GM23338 (cell line): ENCODE measurements at places on chromosomes 3 and 15.
A peak's percentile ranks its signal among the peaks of the same experiment; 100 is the strongest.

DNA sequence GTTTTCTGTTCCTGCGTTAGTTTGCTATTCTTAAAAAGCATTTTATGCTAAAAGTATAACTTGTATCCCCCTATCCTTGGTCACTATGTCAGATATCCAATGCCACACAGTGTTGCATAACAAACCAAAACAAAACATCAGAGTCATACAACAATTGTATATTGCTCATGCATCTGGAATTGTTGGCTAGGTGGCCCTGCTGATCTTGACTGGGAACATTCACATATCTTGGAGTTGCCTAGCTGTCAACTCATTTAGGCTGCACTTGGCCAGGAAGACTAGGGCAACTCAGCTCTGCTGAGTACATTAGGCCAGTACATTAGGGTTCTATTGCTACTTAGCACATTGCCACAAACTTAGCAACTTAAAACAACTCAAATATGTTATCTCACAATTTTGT, 706.5 kb upstream of the UBE2E2 start:
- H3K36me3 ChIP-seq: no peaks in the 10 kb centered on the region
- H3K4me1 ChIP-seq: peaks cover 18% of the 10 kb centered on the region; the same call in 1 of the 2 replicates
- no peak overlapping the region for H3K27ac ChIP-seq
- H3K27me3 ChIP-seq: peaks cover 32% of the 10 kb centered on the region
- DNase-seq: no peak

- H3K4me1 ChIP-seq: peaks cover 34% of the 10 kb centered on the region
- peak within 1 kb of the TSS; percentile 89 for H3K4me3 ChIP-seq
- no peak for DNase-seq
- peaks cover 11% of the 10 kb centered on the region for H3K36me3 ChIP-seq
- H3K27ac ChIP-seq: peak within 1 kb of the TSS; percentile 94
Observed at GRCh38 chr15:43799945-43800285, at the start of gene SERINC4. SERINC4 (minus strand) TSS chr15:43800220; CDS start chr15:43799986, 234 bp downstream.

GRCh38 chr3:31891876-31892455, 89.1 kb downstream of the OSBPL10 start:
- no peaks in the 10 kb centered on the region for H3K27me3 ChIP-seq

GRCh38 chr3:195101001-195101583, 169.9 kb downstream of the XXYLT1 start:
- no peak for DNase-seq
- no peaks in the 10 kb centered on the region for H3K36me3 ChIP-seq
- peaks cover 6% of the 10 kb centered on the region; the same call in 1 of the 2 replicates for H3K4me1 ChIP-seq
- H3K27me3 ChIP-seq: no peaks in the 10 kb centered on the region
- H3K4me3 ChIP-seq: no peak overlapping the region
- H3K27ac ChIP-seq: no peak overlapping the region

- H3K27ac ChIP-seq: no peak overlapping the region
- H3K4me1 ChIP-seq: no peaks in the 10 kb centered on the region
- H3K27me3 ChIP-seq: no peaks in the 10 kb centered on the region
- no peaks in the 10 kb centered on the region for H3K36me3 ChIP-seq
- no peak for DNase-seq
Observed at GRCh38 chr15:87881026-87881425, 375.5 kb downstream of the NTRK3 start.
